Coronary artery (tissue), 2 donors: ENCODE measurements at places on chromosomes 2 and 18.

DNA sequence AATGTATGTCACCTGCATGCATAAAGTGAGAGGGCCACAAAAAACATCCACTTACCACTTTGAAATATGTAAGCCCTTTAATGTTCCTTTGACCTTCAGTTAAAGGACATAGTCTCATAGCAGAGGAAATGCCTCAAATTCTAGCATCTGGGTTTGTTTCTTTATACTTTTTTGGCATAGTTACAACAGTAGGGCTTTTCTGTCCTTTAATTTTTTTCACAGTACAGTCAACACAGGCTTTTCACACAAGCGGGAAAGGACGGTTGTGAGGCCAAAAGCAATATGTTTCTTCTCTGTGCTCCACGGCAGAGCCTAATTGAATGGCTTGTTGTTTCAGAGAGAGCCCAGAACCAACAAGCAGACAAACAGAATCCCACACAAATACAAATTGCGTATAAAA is 57.6 kb downstream of the CRIM1 start:
- DNase-seq, result no peak

DNA sequence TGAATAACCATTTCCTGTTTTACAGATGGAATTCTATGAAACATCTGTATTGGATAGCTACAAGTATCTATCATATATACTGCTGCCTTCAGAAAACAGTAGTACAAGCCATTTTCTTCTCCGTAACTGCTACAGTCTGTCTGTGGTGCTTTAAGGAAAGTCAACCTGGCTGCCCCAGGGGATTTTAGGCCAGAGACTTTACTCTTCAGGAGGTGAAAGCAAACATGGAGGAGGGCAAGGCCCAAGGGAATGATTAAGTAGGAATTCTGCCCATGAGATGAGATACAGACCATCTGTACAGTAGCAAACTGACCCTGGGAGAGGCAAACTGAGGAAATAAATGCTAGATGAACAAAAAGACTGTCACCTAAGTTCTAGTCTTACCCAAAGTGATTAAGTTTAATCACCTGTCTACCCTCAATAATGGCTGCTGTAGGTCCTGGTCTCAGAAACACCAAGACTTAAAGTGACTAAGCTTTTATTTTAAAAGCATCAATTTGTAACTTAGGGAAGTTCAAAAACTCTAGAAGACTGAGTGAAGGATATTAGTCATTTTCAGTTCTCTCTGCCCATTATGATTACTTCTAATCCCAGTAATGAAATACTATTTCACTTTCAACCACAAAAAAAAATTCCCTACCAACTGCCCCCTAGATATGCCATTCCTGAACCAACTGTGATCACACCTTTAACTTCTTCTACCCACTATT is 14.8 kb downstream of the MBD2 start:
- DNase-seq, result no peak

- no peak for DNase-seq
Measured at GRCh38 chr2:231679908-231680284, 28.4 kb upstream of the PTMA start.

DNA sequence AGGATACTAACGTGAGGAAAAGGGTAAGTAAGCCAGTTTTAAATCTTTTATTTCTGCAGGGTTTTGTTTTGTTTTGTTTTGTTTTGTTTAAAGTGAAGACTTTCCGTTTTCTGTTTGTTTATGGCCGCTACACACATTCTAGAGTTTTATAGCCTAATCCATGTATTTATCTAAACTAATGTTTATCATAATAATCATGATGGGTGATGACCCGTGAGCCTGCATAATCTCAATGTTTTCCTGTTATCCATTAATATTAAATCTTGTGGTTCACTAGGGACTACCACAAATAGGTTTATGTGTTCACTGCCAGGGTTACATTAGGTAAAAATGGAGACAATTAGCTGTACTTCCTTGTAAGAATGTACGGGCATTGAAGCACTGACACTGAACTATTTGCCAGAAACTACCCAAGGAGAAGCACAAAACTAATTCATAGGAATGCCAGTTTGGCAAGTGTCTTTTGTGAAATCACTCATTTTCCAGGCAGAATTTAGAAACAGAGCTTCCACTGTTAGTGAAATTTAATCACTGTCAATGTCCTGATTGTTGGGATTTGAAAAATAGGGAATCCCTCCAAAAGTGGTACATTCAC is 574.8 kb downstream of the LRP1B start:
- no peak for DNase-seq

GRCh38 chr2:119449521-119449920 is 17.9 kb downstream of the TMEM37 start:
- DNase-seq, result no peak

- no peak for DNase-seq
Measured at GRCh38 chr2:70369082-70369481, 67.2 kb upstream of the FAM136A start.

GRCh38 chr18:361941-362310 is 94.1 kb upstream of the THOC1 start:
- DNase-seq, result no peak

DNA sequence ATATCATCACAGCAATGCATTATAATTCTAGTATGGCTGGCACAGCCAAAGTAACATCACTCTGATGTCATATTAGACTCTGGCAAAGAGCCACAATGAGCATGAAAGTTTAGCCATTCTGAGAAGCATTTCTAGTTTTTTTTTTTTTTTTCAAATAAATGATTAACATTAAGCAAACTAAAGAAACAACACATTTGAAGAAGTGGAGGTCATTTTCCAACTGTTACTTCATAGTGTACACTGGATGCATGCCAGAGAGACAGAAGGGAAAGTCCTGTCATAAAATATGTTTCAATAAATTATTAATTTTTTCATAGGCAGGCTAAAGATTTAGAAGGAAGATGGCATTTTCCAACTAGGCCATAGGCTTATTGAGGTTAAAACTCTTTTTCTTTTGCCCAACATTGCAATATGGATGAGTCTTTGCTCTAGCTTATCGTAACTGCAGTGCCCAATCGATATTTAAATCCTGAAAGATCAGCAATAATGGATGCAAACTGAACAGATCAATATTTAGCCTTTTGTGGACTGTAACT is 1630.4 kb upstream of the ACVR2A start:
- DNase-seq, result no peak

- DNase-seq, result no peak
Measured at GRCh38 chr2:137802038-137802437, 162.2 kb upstream of the HNMT start.

DNA sequence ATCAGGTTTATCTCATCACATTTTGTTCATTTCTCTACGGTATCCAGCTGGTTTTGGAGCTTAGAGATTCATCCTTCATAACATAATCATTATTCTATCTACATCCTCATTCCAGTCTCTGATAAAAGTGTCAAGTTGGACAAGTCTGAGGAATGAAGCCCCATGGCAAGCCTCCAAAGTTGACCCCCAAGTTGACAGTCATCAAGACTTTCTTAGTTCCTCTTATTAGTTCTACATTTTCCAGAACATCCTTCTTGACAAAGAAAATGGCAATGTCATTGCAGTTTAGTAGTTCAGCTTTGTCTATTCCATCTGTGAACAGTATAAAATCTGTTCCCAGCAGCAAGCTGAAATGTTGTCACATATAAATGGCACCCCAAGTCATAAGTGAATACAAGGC is 4.5 kb upstream of the TMSB10 start:
- no peak for DNase-seq

DNA sequence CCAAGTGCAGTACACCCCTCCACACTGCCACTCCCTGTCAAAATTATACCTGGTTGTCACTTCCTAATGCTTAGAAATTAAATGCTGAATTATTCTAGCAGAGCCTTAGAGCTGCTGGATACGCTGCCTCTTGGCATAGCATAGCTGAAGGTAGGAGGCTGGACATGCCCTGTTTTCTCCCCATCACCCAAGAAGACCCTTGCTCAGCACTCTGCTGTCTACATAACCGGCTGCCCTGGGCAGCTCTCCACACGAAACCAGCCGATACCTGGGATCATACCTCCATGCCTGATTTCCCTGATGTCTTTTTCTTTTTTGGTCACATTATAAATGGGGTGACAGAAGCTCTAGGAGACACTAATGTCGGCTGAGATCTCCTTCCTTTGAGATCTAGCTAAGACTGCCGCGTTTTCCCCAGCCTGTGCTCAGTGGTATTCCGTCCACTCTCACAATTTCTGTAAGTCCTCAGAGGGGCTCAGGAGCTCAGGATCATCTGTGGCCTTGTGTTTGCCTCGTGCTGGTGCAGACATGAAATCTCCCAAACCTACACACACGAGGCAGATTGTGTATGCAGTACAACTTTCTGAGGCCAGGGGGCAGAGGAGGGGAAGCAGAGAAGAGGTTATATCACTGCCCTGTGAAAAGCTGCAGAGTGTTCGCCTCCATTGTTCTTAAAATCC is 13.5 kb upstream of the ZAP70 start:
- no peak for DNase-seq

- DNase-seq, result no peak
Measured at GRCh38 chr2:205386109-205386508, 296.2 kb upstream of the NRP2 start.

DNA sequence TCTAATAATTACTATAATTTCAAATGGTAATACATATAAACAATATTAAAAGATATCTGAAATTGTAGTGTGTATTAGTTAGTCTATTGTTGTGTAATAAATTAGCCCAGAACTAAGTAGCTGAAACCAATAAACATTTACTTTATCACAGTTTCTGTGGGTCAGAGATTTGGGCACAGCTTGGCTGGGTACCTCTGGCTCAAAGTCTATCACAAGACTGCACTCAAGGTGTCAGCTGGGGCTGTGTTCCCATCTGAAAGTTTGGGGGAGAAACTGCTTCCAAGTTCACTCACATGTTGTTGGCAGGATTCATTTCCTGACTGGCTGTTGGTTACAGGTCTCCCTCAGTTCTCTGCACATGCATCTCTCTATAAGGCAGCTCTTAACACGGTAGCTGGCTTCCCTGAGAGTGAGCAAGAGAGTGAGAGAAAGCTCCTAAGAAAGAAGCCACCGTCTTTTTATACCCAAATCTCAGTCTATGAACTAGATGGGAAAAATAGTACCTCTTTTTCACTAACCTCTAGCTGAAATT is 25.6 kb upstream of the WIPF1 start:
- DNase-seq, result no peak

- no peak for DNase-seq
Measured at GRCh38 chr18:25190472-25190871, 161.5 kb downstream of the ZNF521 start.

GRCh38 chr2:167424221-167424620 is 535.9 kb downstream of the XIRP2 start:
- no peak for DNase-seq

DNA sequence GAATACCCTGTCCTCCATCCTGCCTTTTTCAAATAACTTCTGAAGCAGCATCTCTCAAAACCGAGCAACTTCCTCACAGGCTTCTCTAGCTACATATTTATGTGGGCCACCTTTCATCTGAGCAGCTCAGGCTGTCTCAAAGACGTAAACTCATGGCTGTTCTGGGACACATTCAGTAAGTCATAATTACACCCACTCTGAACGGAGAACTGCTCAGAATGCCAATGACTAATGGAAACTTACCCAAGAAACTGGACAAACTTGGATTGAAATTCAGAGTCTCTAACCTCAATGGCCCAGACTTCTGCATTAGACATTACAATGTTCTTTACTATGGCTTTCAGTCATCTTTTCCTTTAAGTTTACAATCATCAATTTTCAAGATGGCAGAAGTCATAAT is 145.2 kb downstream of the RAD51AP2 start:
- no peak for DNase-seq

DNA sequence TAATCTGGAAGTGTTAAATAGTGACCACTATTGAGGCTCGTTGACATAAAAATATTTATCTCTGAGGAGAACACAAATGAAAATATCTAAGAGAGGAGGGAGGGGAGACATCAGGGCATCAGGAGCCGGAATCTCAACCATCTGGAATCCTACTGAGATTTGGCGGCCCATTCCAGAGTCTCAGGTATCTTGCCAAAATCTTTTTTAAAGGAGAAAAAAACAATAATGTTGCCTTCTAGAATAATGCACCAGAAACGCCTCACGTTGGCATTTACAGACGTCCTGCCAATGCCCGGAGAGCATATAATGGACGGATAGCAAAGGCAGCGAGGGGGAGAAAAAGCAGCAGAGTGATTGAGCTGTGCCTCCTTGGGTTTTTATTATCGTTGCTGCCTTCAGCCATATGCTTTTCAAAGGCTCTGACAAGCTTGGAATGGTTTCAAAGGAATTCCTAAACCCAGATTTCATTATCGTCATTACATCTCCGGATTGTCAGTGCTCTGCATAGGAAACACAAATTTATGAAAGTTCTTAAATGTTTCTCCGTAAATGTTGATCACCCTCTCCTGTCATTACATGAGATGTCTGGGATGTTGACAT is 30.9 kb upstream of the EGR4 start:
- no peak for DNase-seq

DNA sequence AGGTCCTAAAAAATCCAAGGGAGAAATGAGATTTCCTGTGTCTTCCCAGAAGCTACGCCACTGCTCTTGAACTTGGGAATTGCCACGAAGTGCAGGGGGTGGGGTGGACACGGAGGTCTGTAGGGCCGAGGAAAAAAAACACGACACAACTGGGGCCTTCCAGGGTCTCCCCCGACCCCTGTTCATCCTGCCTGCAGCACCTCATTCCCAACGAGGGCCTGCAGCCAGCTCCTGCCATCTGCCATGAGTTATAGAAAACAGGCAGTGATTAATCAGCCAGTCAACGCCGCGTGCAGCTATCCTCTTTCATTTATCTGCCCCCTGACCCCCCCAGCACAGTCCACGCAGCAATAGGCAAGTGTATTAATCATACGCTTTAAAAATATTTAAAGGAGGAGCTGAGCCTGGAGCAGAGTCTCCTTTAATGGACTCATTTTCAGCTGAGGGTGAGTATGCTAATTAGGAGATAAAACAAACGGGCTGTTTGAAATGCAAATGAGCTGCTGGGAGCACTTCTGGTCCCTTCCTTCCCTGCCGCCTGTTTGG is 209.9 kb downstream of the TFCP2L1 start:
- no peak for DNase-seq

- DNase-seq, result no peak
Measured at GRCh38 chr2:230602562-230603230, 109.9 kb upstream of the CAB39 start.

- DNase-seq, result no peak
Measured at GRCh38 chr2:129008055-129008880, 689.6 kb upstream of the HS6ST1 start.

DNA sequence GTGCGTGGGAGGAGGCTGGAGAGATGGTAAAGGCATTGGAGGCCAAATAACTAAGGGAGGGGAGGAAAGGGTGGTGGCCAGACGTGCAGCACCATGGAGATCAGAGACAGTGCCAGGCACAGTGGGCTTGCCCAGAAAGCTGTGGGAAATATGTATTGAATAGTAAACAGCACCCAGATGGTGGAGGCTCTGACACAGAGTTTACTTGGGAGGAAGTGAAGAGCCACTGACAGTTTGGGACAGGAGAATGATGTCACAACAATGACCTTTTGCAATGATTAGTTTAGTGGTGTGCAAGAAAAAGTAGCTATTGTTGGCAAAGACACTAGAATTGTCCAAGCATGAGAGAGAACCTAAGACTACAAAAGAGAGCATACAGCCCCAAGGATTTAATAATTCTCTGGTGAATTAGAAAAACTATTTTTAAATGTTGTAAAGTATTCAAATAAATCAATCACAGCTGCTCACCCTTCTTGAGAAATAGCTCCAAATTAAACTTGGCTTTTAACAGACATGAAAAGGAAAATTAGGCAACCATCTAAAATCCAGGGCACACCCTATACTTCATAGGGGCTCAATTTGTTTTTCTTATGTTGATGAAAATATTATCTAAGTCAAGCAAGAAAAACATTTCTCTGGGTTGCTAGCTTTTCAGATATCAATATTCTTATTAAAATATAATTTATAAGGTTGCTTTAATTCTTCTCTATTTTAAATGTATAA is 458.7 kb upstream of the HNRNPA3 start:
- no peak for DNase-seq
